Fibroblast of pulmonary artery (primary cell): ENCODE measurements at places on chromosomes 16 and 17.
A peak's percentile ranks its signal among the peaks of the same experiment; 100 is the strongest.

- DNase-seq: no peak
Measured at GRCh38 chr17:17499402-17500145, 3.4 kb upstream of the RASD1 start.

DNA sequence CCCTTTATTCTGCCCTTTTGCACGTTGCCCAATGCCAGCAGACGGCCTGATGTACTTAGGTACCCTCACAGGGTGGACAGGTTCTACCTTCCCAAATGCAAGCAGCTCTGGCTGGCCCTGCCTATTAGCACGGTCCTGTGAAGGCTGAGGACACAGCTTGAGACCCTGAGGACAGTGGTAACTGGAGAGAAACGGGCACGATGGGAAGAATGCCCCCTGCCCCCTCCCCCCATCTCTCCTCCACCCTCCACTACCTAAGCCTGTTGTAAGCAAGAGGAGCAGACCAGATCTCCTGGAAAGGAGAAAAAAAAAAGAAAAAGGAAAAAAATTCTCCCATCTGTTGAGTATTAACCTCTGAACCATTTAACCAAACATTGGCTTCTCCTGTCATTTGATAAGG lies 34.1 kb downstream of the MEOX1 start:
- DNase-seq: no peak

GRCh38 chr16:73506568-73507056 lies 458.7 kb upstream of the ZFHX3 start:
- no peak for DNase-seq

GRCh38 chr17:60167065-60167741 lies 17.4 kb downstream of the CA4 start:
- DNase-seq: no peak

DNA sequence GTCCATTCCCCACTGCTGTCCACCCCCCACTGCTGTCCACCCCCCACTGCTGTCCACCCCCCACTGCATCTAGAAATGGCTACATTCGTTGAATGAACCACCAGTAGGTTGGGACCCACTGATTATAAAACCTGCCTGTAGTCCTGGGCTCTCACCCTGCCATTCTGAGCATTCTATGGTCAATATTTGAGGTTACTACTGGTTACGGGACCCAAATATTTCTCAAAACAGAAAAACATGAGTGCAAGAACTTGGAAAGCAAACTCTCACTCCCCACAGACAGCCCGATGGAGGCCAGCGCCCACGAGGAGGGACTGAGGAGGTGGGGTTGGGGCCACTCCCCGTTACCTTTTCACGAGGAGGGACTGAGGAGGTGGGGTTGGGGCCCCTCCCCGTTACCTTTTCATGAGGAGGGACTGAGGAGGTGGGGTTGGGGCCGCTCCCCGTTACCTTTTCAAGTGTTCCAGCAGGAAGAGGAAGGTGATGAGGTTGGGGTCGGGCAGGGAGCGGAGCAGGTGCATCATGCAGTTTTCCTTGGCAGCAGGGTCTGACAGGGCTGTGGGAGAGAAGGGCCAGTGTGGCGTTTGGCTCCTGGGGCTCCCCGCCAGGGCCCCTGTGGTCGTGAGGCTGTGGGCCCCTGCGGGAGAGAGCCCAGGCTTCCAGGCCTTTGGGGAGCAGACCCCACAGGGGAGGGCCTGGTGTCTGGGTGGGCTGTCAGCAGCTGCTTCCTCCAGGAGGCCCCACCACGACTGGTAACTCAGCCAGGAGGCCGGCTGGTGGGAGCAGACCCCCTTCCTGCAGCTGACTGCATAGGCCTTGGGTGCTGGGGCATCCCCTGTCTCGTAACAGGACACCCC lies 12.5 kb downstream of the TIMM22 start:
- DNase-seq: no peak

DNA sequence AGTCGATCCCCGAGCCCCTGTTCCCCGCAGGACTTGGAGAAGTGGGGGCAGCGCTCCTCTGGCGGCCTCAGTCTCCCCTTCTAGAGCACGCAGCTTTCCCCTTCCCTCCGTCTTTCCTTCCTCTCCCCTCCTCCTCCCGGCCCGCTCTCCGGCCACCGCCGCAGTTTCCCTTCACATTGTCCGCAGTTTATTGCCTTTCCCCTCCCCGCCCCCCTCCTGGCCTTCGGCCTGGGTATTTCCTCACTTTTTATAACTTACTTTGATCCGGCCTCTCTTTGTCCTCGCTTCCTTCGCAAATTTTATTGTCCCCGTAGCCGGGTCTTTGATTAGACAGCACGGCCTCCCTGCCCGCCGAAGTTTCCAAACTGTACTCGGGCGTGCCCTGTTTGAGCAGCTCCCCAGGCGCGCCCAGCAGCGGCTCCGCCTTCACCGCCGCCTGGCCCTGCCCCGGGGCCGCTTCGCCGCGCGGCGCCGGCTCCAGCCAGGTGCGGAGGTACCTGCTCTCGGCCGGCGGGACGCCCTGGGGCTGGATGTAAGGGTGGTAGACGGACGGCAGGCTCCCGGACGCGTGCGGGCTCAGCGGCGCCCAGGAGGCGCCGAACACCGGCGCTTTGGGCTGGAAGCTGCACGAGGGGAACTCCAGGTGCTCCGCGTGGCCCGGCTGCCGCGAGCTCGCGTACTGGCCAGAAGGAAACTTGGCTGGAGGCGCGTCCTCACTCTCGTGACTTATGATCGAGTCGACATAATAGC lies 488 bp downstream of the HOXB9 start:
- DNase-seq: no peak

DNA sequence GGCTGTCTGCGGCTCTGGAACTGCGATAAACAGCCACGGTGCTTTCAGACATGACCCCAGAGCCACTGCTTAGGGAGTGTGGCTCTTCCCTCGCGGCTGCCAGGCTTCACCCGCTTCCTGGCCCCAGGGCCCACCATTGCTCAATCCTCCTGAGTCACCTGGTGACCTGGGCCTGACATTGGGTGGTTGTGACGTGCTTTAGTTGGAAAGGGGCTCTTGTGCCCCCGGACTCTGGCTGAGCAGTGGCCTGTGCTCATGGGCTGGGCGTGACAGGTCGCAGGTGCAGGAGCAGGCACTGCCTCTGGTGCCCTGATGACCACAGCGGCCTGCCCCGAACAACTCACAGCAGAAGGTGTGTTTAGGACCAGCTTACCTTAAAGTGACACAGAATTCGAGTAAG lies 8.6 kb upstream of the NUDT16L1 start:
- DNase-seq: no peak

DNA sequence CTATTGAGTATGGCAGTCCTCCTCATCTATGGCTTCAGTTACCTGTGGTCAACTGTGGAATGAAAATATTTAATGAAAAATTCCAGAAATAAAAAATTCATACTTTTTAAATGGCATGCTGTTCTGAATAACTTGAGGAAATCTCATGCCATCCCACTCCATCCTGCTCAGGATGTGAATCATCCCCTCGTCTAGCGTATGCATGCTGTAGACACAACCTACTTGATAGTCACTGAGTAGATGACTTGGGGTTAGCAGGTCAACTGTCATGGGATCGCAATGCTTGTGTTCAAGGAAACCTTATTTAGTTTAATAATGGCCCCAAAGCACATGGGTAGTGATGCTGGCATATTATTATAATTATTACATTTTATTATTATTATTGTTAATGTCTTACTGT lies 4.8 kb upstream of the VAC14 start:
- DNase-seq: peak; percentile 76

DNA sequence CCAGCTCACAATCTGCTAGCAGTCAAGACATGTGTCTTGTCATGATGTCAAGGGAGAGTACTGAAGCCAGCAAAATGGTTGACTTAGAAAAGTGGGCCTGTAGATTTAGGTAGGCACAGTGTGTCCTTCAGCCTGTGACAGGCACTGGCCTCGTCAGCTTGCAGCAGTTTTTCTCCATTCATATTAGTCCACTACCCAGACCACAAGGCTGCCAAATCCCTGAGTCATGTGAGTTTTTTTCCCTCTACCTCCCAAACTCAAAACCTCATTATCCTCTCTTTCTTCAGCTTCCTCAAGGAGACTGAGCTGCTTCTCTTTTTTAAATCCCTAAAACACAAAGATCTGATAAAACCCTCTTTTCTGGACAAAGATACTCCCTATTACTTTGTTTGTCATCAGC lies 102.6 kb upstream of the HS3ST3A1 start:
- DNase-seq: peak; percentile 38

DNA sequence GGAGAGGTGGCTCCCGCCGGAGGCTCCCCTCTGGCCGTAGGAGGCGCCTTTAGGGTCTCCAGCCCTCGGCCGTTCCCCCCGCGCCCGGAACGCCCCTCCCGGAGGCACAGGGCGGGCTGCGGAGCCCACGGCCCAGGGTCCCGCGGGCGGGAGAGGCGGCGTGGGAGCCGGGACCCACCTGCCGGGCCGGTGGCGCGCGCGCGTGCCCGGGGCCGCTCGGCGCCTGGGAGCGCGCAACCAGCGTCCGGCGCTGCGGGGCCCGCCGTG lies at the start of gene MIF4GD:
TSS of gene MIF4GD (minus strand) at position 266 of the 267 bp plus-strand sequence. CDS start 1,036 bp downstream, outside the sequence.
- DNase-seq: no peak

GRCh38 chr16:47958726-47959125 lies 197.1 kb downstream of the ABCC12 start:
- no peak for DNase-seq

- DNase-seq: peak; percentile 50
Measured at GRCh38 chr17:57955183-57955931, at the start of gene CUEDC1. Gene CUEDC1, minus strand, starts transcription at chr17:57955412. Its CDS starts 69,848 bp downstream, at chr17:57885564.

- no peak for DNase-seq
Measured at GRCh38 chr16:75112734-75113491, 3.7 kb downstream of the LDHD start.

- DNase-seq: peak; percentile 56
Measured at GRCh38 chr17:62565817-62566216, 61.7 kb upstream of the MRC2 start.

DNA sequence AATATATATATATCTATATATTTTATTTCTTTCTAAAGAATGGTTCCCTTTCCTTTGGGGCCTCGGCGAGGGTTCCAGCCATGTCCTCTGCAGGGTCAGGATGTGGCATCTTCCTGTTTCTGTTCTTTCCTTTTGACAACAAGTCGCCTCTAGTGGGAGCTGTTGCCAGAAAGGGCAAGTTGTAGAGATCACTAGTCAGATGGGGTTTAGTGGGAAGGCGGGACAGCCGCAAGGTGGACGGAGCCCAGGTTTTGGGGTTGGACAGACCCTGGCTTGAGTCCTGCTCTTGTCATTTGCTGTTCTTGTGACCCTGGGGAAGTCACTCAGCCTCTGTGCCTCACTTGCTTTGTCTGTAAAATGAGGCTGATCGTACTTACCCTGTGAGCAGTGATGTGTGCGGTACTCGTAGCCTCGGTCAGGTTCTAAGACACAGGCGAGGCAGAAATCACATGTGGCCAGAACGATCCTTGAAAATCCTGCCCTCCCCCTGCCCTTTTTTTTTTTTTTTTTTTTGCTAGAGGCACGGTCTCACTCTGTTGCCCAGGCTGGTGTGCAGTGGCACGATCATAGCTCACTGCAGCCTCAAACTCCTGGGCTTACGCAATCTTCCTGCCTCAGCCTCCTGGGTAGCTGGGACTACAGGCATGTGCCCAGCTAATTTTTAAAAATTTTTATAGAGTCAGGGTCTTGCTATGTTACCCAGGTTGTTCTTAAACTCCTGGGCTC lies 80.1 kb downstream of the ABCC6 start:
- no peak for DNase-seq

DNA sequence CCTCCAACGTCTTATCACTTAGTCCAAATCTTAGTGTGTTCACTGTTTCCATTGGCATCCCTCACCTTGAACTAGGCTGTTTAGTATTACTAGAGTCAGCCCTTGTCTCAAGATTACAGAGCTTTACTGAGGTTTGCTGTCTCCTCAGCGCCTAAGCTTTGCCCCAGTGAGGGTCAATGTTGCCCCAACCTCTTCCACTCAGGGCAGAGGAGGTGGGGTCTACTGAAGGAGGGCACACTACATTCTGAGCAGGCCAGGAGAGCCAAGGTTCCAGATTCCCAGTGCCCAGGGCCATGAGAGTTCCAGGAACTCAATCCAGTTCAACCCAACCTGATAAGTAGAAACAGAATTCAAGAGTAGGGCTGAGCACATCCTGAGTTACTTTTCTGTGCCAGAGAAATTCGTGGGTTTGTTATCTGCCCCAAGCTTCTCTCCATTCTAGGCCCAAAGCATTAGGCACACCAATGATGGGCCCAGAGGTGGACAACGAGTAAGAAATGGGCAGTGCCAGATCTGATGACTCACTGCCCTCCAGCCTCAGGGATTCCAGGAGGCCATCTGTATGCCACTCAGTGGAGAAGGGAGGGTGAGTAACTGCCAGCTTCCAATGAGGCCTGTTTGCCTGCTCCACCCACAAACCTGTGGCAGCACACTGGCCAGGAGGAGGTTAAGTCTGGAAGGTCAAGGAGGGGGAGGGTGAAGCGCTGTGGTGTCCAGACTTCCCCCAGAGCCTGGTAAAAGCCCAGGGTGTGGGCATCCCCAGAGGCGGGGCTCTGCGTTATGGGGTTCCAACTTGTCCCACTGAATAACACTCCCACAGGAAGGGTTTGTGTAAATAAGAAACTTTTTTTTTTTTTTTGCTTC lies 8.2 kb downstream of the TUBG2 start:
- DNase-seq: peak; percentile 76

GRCh38 chr17:70405492-70406220 lies 236.3 kb downstream of the KCNJ2 start:
- peak; percentile 88 for DNase-seq

DNA sequence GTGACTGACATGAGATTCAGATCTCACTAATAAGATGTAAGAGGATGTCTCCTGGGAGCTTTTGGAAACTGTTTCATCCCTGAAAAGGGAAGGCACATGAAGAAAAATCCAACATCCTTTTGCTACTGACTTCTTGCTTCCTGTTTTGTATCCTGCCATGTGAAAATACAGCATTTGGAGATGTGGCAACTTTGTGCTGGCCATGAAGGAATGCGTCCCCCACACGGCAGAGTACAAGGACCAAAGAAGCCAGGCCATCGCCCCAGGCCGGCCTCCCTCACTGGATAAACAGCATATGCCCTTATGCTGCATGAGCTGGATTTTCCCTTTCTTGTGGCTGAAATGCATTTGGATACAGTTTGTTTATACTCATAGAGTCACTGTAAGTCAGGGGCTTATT lies 5.5 kb upstream of the HASPIN start:
- DNase-seq: no peak

DNA sequence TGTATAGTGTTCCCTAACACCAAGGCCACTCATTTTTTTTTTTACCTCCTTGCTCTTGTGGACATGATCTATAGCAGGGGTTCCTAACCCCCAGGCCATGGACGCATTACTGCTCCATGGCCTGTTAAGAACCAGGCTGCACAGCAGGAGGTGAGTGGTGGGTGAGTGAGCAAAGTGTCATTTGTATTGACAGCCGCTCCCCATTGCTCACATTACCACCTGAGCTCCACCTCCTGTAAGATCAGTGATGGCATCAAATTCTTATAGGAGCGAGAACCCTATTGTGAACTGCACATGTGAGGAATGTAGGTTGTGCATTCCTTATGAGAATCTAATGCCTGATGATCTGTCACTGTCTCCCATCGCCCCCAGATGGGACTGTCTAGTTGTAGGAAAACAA lies 342.0 kb downstream of the SOX9 start:
- DNase-seq: no peak

DNA sequence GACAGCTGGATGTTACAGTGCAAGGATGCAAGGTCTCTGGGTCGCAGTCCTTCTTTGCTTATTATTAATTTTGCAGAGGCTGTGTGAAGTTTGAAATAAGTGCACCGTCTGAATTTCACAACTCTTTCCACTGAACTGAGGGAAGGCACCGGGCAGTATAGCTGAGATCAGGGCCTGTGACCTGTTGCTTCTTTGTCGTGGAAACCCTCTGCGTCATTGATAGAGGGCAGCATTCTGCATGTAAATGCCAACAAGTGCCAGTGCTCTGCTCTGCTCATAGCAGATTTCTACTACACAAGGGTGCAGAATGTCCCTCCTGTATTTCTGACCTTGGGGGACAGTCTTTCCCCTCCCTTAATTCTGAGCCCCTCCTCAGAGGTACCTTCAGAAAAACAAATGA lies 26.0 kb downstream of the CD300LF start:
- DNase-seq: no peak
